Activated T-helper 9 cell treated with anti-CD3 and anti-CD28 coated beads, Interleukin-2, amount 50 U/mL, for 16 hours (primary cell): ENCODE measurements at places on chromosomes 7 and 10.

GRCh38 chr10:70135046-70135445 lies 2.4 kb upstream of the AIFM2 start:
- no peak for DNase-seq

DNA sequence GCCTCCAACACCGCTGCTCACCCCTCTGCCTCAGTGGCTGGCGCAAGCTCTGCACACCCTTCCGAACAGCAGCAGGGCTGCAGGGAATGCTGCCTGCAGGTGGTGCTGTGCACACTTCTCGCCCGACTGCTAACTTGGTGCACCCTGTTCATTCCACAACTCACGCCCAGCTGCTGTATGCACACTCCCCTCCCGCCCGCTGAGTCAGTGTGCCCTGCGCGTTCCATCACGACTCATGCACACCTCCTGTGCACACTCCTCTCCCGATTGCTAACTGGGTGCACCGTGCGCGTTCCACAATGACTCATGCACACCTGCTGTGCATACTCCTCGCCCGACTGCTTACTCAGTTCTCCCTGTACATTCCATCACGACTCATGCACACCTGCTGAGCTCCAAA lies 21.5 kb downstream of the ADARB2 start:
- no peak for DNase-seq

GRCh38 chr7:39005461-39005860 lies 27.8 kb downstream of the POU6F2 start:
- DNase-seq = no peak

- no peak for DNase-seq
These were observed 30.6 kb downstream of the POR start for GRCh38 chr7:75945297-75946168.

DNA sequence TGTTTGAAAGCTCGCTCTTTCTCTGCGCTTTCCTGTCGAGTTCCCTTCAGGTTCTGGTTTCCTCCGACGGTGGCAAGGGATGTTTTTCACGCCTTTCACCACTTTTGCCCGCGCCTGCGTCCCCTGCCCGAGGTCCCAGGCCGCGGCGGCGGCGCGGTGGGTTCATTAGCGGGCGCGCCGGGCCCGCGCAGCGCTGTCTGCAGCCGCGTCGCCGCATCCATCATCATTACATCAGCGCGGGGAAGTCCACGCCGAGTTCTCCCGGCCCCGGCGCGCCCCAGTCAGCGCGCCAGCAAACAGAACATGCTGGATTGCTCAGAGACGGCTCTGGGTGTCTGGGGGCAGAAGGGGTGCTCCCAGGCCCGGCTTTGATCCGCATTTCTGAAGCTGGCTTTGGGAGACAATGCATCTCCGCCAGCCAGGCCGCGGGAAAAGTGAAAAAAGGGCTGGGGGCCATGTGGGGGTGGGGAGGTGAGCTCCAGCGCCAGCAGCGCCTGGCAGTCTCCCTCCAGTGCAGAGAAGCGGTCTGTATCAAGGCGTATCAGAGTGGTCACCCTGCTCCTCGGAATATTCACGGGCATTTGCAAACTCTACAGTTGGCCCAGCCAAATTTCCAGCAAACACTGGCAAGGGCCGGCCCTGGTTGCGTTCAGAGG lies 8.9 kb downstream of the GLI3 start:
- DNase-seq = no peak

DNA sequence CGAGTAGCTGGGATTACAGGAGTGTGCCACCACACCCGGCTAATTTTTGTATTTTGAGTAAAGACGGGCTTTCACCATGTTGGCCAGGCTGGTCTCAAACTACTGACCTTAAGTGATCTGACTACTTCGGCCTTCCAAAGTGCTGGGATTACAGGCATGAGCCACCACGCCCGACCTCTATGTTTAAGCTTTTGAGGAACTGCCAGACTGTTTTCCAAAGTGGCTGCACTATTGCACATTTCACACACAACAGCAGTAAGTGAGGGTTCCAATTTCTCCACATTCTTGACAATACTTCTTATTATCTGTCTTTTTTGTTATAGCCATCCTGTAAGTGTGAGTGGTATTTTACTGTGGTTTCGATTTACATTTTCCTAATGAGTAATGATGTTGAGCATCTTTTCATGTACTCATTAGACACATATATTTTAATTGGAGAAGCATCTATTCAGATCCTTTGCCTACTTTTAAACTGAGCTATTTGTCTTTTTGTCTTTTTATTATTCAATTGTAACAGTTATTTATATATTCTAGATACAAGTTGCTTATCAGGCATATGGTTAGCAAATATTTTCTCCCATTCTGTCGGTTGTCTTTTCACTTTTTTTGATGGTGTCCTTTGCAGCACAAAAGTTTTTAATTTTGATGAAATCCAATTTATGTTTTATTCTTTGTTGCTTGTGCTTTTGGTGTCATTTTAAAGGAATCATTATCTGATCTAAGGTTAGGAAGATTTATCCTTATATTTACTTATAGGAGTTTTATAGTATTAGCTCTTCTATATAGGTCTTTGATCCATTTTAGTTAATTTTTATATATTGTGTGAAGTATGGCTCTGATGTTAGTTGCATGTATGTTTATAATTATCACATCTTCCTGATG lies 12.8 kb upstream of the IRF5 start:
- DNase-seq = no peak

- no peak for DNase-seq
These were observed 190.5 kb downstream of the DPP6 start for GRCh38 chr7:154242709-154243108.

DNA sequence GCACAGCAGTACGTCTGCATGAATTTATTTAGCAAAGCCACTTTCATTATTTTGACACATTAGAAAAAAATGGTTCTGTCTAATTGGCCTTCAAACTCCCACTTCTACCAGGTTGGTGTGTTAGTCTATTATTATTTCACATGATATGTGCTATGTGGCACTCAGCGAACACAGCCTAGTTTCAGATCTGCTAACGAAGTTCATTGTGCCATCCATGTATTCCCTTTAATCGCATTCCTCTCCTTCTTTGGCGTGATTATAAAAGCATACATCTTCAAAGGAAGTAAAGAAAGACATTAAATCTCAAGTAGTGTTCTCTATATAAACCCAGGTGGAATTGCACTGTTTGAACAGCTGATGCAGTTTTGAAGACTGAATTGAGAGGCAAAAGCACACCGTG lies 96.4 kb upstream of the CACNA2D1 start:
- DNase-seq = no peak

DNA sequence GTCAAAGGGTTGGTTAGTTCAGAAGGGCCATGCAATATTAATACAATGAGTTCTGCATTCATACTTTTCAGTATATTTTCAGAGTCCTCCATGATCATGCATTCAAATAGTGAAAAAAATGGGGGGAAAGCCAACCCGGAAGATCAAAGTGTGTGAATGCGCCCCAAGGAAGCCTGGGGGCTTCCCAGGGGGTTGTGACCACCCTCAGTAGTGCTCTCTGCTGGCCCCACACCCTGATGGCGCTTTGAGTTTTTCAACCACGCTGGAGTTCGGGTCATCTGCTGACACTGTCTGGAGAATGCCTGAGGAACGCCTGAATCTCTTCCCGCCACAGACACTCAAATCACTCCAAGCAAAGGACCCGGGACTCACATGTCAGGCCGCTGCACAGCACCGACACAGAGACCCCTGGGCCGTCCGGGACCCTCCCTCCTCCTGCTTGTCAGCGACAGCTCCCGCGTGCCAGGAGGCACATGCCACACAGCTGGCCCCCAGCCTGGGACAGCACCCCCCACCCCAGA lies 1.0 kb downstream of the TNS3 start:
- DNase-seq = no peak

- DNase-seq = no peak
These were observed 42.9 kb upstream of the CNPY1 start for GRCh38 chr7:155589001-155589980.

DNA sequence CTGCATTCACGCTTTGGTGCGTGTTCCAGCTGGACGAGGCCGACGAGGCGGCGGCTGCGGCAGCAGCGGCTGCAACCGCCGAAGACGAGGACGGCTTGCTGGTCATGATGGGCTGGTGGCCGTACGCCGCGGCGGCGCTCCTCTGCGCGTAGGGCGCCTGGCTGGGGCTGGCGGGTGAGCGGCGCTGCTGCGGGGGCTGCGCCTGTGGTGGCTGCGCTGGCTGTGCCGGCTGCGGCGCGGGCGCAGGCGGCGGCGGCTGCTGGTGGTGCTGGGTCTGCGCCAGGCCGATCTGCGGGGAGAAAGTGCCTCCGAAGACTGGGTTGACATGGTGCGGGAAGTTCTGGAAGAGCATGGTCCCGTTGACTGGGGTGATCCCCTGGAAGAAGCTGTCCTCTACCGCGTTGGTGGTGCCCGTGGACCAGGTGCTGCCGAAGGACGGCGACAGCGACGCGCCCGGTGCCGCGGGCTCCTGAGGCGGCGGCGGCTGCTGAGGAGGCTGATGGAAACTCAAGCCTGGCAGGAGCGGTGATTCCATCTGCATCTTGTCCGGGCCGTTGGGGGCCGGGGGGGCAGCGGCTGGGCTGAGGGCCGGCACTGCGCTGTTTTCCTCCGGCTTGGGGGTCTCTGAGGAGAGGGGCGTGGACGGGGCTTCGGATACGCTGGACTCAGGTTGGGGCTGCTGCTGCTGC lies 51.1 kb downstream of the CPEB3 start:
- peak; percentile 19 for DNase-seq

DNA sequence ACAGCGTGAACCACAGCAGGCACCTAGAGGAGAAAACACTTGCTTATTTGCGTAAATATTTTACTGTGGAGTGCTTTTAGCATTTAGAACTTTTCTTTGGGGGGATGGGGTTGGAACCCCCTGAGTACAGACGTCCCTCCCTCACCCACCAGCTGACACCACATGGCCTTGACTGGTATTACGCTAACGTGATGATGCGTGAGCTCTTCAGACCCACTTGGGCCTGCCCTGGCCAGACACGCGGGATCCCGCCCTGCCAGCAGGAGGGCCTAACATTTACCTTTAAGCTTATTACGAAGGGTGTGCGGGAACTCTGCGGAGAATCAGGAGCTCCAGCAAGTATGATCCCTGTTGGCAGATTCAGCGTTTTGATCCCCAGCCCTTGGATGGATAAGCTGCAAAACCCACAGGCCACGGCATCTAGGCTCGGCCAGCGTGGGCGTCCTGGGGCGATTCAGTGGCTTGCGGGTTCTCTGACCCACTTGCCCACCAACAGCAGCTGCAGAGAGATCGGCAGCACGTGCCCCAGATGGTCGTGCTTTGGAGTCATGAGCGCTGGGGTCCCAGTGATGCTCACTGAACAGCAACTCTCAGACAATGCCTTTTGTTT lies 545.5 kb upstream of the FOXK1 start:
- DNase-seq = no peak

DNA sequence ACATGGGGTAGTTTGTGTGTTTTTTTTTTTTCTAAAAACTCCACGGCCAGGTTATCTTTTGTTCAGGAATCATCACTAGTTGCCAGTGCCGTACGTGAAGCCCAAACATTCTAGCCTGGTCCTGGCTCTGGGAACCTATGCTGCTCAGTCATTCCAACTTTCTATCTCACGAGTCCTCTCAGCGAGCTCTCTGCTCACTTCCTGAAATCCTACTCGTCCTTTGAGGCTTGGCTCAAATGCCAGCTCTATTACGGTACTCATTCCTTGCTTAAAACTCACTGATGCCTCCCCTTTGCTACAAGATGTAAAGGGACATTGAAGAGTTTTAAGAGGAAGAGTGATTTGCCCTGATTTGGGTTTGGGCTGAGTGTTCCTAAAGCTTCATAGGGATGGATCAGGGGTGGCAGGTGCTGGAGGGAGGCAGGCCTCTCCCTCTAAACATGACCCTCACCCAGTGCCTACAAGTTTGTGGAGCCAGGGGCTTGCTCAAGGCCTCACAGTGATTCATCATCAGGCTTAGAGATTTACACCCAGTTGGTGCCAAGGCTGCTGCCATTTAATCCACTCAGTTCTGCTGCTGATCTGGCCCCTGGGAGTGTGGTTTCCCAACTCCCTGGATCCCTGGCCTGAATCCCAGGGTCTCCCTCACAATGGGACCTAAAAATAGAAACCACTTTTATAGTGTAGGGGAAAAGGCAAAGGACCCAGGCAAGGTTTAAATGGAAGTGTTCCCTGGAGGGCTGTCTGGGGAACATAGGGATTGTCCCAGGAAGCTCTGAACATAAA lies 46.1 kb upstream of the R3HCC1L start:
- DNase-seq = no peak

GRCh38 chr7:103888603-103889153 lies 100.8 kb downstream of the RELN start:
- DNase-seq = no peak

GRCh38 chr10:80280071-80280800 lies 9.2 kb downstream of the MAT1A start:
- DNase-seq = no peak

DNA sequence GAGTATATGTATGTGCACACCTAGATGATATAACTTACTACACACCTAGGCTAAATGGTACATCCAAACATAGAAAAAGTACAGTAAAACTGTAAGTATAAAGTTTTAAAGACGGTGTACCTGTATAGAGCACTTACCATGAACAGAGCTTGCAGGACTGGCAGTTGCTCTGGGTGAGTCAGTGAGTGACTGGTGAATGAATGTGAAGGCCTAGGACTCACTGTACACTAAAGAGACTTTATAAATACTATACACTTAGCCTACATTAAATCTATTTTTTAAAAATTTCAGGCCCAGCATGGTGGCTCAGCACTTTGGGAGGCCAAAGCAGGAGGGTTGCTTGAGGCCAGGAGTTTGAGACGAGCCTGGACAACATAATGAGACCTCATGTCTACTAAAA lies 195.3 kb downstream of the FZD1 start:
- DNase-seq = no peak

DNA sequence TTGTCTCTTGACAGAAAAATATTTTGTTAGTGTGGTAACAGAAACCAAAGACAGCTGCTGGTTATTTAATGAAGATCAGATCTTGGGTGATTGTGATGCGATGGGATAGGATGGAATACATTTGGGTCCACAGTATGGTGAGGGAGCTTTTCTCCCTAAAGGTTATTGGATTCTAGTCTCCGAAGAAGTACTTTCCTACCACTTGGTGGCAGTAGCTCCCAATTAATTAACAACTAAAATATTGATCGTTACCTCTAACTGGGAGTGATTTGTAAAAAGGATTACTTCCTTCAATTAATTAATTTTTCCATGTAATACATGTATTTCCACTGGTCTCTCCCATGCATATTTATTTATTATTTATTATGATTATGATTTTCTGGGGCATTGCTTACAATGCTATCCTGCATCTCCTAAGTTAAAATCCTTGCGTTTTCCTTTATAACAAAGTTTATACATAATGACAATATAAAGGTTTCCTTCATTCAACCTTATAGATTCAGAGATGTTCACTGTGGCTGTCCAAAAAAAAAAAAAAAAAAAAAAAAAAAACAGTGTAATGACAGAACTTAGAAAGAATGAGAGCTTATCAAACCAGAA lies 25.6 kb downstream of the TMEM196 start:
- DNase-seq = no peak

DNA sequence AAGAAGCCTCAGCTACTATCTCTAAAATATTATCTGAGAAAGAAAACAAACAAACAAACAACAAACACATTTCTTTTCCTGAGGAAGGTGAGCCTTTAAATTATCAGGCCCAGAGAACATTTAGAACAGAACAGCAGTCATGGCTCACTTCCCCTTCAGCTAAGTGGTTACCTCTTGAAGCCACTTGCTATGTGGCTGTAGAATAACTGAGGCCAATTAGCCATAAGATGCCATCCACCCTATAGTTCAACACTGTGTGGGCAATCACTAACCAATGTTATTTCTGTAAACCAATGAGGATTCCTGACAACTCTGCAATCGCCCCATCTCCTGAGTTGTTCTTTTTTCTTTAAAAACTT lies 3.7 kb upstream of the UPP1 start:
- DNase-seq = no peak

- no peak for DNase-seq
These were observed 494.9 kb upstream of the AKR1E2 start for GRCh38 chr10:4331150-4331549.

- DNase-seq = no peak
These were observed 2.7 kb downstream of the CDK13 start for GRCh38 chr7:39952803-39953202.
